ENCODE measurements at places on chromosomes 6 and 20.

GRCh38 chr6:123480986-123481385 lies 155.8 kb downstream of the TRDN start:
- DNase-seq, result no peak

- no peak for DNase-seq
Observed at GRCh38 chr20:57948180-57948955, 238.6 kb upstream of the PMEPA1 start.

GRCh38 chr6:120383681-120384080 lies 950.6 kb downstream of the TBC1D32 start:
- DNase-seq, result no peak

DNA sequence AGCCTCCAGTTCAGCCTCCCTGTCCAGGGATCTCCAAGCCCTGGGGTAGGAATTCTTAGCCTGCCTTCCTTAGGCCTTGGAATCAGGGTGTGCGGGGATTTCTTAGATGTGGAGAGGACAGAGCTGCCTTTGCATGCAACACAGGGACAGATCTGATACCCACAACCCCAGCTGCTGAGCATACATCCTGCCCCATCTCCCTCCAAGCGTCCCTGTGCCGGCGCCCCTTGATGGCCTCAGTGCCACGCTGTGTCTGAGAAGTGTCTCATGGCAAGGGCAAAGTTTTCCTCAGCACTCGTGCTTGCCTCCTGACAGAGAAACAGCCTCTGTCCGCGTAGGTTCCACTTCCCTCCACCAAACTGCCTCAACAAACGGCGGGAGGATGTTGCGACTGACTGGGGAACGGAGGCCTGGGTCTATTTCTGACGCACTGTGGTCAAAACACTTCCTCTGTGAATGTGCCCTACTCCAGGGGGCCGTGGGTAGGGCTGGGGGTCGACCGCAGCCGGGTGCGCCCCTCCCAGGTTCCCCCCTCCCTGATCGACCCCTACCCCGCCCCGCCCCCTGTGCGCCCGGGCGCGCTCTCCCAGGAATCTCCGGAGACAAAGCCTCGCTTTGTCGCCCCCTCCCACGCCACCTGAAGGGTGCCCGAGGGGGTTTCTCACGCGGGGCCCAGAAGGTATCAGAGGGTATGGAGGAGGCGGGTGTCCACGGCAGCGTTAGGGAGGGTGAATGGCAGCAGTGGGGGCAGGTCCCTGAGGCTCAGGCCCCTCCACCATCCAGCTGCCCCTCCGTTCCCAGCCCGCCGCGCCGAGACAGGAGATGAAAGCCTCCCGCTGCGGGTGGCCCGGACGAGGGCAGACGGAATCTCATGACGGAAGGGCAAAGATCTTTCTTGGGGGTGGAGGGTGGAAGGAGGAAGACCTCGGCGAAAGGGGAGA lies 806 bp downstream of the MICAL1 start:
- peak; percentile 32 for DNase-seq

GRCh38 chr6:130969791-130970491 lies 93.1 kb downstream of the EPB41L2 start:
- DNase-seq, result no peak

GRCh38 chr6:138219398-138219797 lies 1.1 kb upstream of the PBOV1 start:
- no peak for DNase-seq

All from stimulated activated CD8-positive, alpha-beta memory T cell treated with anti-CD3 and anti-CD28 coated beads, Interleukin-4, amount 100 ng/mL, for 4 hours (primary cell).